A172 (cell line): ENCODE measurements at places on chromosomes 16 and 17.

DNA sequence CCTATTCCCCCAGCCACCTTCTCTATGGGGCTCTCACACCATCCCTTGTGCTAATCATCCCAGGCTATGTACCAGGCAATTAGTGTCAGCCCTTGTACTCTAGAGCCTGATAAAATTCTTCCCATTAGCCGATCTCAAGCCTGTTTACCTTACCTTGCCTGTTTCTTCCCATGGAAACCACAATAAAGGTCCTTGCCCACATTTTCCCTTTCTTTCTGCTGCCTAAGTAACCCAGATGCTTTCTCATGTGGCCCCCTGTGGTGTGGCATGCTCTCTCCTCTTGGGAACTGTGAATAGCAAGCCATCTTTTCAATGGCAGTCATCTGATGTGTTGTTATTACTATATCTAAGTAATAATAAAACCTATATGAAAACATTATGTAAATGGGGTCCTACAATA is 265.8 kb upstream of the ELAC2 start:
- DNase-seq, result no peak

GRCh38 chr17:66650544-66650877 is 184.4 kb upstream of the CACNG5 start:
- no peak for DNase-seq

GRCh38 chr16:83994087-83994486 is 26.0 kb downstream of the NECAB2 start:
- DNase-seq, result peak; percentile 69

DNA sequence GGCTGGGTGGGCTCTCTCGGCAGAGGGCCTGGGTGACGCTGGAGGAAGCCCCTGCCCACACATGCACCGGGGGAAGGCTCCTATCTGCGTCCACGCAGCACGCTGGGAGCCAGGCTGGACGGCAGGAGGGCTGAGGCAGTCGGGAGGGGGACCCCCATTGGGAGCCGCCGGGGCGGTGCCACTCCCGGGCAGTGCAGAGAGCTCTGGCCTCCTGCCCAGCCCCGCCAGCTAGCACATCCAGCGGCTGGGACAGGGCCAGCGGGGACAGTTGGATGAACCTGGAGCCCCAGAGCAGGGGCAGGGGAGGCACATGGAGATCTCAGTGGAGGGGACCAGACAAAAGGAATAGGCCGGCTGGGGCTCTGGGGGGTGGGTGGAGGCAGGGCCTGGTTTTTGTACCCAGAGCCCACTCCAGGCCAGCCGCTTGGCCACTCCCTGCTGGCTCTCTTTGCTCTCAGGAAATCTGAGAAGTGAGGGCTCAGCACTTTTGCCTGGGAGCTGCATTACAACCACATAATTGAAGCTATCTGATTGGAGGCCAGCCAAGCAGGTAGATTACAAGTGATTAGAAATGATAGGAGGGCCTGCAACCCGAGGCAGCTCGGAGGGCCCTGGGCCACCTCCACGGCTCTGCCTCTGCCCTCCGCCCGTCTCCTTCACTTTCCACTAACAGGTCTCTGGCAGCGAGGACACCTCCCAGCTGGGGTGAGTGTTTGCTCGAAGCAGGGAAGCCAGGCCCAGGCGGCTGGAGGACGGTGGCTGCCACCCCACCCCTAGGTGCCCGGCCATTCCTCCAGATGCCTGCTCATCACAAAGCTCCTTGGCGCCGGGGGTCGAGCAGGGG is 40.1 kb downstream of the ENGASE start:
- DNase-seq, result peak; percentile 21

- no peak for DNase-seq
Observed at GRCh38 chr17:69854225-69854780, 220.7 kb upstream of the KCNJ16 start.

GRCh38 chr16:53827741-53828140 is 123.8 kb downstream of the FTO start:
- no peak for DNase-seq

- DNase-seq, result no peak
Observed at GRCh38 chr17:31738488-31738887, 120.6 kb downstream of the COPRS start.

GRCh38 chr17:59223813-59224212 is 3.5 kb downstream of the GDPD1 start:
- no peak for DNase-seq

DNA sequence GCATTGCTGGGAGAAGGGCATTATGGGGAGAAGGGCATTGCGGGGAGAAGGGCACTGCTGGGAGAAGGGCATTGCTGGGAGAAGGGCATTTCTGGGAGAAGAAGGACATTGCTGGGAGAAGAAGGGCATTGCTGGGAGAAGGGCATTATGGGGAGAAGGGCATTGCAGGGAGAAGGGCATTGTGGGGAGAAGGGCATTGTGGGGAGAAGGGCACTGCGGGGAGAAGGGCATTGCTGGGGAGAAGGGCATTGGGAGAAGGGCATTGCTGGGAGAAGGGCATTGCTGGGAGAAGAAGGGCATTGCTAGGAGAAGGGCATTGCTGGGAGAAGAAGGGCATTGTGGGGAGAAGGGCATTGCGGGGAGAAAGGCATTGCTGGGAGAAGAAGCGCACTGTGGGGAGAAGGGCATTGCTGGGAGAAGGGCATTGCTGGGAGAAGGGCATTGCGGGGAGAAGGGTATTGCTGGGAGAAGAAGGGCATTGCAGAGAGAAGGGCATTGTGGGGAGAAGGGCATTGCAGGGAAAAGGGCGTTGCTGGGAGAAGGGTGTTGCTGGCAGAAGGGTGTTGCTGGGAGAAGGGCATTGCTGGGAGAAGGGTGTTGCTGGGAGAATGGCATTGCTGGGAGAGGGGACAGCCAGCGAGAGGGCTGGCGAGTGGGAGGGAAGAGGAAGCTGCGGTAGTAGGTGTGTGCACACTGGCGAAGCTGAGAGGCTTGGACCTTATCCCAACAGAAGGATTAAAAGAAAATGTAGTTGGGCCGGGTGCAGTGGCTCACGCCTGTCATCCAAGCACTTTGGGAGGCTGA is 4.6 kb upstream of the PYDC1 start:
- no peak for DNase-seq

- DNase-seq, result no peak
Observed at GRCh38 chr16:22181426-22181825, 19.1 kb downstream of the SDR42E2 start.

GRCh38 chr16:10242916-10243315 is 60.7 kb upstream of the GRIN2A start:
- DNase-seq, result no peak

DNA sequence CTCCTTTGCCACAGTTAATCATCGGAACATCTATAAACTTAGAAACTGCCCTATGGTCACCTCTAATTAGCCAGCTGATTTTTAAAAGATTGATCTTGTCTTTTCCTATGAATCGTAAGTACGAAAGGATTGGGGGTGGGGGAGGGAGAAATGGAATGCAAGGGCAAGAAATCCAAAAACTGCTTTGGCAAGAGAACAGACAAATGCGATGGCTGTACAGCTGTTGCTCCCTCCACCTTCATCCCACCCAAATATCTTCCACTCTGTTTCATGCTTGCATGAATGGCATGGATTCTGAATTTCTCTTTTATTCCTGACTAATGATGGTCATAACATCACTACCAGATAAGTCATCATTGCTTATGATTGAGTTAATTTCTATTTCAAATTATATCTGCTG is 165.7 kb downstream of the STX8 start:
- no peak for DNase-seq

GRCh38 chr16:30946671-30947540 is 2.0 kb upstream of the ORAI3 start:
- DNase-seq, result no peak

DNA sequence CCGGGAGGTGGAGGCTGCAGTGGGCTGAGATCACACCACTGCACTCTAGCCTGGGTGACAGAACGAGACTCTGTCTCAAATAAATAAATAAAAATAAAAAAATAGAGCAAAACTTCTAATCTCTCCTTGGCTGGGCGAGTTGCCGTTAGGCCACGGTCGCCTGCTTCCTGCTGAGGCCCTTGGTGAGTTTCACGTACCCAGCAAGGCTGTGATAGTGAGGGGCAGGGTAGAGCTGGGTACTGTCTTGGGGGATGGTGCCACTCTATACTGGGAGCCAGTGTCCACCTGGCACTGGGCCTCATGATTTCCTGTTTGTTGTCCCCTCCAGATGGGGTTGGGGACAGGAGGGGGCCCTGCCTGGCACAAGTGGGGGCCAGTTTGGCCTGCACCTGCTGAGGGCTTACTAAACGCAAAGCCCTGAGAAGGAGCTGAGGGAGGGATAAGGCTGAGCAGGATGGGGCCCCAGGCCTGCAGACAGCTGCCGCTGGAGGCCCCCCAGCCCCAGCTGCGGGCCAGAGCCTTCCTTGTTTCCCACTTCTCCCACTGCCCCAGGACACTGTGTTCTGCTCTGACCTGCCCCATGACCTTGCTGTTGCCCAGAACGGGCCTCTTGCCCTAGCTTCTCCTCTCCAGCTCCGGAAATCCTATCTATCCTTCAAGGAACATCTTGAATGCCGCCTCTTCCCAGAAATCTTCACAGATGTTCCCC is 25.4 kb downstream of the GJD3 start:
- no peak for DNase-seq
